ENCODE measurements at places on chromosomes 1 and 21.

GRCh38 chr1:67514300-67514699 is 84.1 kb upstream of the SERBP1 start:
- no peak for DNase-seq

- DNase-seq, result no peak
Measured at GRCh38 chr1:240152611-240153297, 61.1 kb downstream of the FMN2 start.

- no peak for DNase-seq
Measured at GRCh38 chr1:93621246-93621645, 60.4 kb downstream of the BCAR3 start.

GRCh38 chr1:48007047-48007446 is 9.9 kb upstream of the TRABD2B start:
- no peak for DNase-seq

DNA sequence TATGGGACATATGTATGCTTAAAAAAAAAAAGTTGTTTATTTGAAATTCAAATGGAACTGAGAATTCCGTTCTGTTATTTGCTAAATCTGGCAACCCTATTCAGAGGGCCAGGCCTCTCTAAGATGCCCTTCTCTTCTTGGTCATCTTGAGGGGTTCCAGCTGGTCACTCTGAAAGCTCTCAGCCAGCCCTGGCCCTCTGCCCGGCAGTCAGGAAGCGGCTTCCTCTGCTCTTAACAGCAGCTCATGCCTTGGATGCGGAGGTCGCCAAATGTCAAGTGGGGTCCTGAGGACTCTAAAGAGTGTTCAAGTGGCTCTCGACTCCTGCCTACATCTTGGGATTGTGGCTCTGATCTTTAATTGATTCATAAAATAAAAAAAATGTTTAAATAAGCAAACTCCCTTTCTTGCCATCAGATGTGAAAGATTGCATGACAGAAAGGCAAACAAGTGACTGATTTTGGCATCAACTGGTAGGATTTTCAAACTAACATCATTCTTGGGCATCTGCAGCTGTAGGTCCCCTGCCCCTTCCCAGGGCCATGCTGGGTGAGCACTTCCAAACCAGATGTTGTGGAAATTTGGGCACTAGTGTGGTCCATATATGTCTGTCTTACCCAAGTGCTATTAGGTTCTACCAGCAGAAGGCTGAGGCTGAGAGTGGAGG is 130.8 kb downstream of the PRDM2 start:
- no peak for DNase-seq

DNA sequence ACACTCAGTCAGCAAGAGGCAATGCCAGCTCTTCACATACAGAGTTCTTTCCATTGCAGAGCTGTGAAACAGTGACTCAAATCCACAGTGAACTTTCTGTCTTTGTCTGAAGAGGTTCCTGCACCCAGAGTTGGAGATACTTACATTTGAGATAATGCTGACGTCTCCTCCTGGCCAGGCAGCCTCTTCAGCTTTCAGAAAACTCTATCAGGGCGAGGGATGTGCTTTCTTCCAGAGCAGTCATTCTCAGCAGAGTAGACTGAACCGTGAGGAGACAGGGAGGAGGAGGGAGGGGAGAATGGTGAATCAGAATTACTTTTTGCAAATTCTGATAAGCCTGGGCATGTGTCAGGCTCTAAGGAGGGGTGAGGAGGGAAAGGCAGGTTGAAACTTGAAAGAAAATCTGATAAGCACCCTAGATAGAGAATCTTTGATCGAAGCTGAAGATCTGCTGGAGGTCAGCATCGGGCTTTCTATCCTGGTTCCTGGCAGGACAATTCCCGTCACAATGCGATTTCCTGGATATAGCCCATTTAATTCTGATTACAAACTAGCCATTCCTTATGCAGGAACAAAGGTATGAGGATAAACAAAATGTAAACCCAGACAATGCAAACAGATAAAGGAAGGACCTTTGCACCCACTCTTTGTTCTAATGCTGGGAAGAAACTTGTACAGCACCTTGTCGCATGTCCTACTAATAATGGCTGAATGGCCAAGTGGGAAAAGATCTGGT is 18.9 kb upstream of the NID1 start:
- no peak for DNase-seq

DNA sequence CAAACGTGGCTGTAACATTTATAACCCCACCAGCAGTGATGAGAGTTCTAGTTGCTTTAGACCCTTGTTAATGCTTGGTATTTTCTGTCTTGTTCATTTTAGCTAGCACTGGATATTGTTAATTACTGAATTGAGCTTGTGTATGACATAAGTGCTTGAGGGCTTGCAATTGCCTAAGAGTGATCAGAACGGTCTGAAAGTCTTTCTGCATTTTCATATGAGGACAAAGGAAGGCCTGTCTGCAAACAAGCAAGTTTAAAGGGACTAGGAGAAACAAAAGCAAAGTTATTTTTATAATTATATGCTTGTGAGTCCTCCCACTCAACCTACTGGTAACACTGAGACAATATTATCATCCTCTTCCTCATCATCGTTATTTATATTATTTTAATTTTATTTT is 305.5 kb upstream of the DUSP10 start:
- no peak for DNase-seq

DNA sequence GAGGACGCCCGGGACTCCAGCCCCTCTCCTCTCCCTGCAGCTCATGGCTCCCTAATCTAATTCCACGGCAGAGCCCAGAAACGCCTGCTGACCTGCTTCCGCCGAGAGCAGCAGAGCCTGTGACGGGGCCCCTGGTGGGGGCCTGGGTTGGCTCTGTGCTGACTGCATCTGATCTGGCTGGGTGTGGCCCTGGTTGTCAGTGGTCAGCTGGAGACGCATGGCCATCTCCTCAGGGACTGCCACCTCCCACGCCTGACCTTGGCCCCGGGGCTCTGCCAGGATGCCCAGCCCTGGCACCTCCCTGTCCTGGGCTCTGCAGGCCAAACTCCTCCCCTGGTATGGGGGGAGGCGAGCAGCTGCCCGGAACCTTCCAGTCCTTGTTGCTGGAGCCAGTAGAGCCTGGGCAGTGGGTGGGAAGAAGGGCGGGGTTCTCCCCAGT is 1.1 kb upstream of the PLCH2 start:
- no peak for DNase-seq

- DNase-seq, result no peak
Measured at GRCh38 chr1:96842215-96842614, 120.6 kb downstream of the PTBP2 start.

GRCh38 chr1:19892628-19893168 is 10.5 kb downstream of the OTUD3 start:
- DNase-seq, result no peak

- DNase-seq, result no peak
Measured at GRCh38 chr1:9207715-9208114, 26.9 kb upstream of the H6PD start.

GRCh38 chr1:33364565-33364918 is 43.6 kb upstream of the A3GALT2 start:
- no peak for DNase-seq

- peak; percentile 82 for DNase-seq
Measured at GRCh38 chr1:202164271-202165037, 4.1 kb upstream of the PTPN7 start.

DNA sequence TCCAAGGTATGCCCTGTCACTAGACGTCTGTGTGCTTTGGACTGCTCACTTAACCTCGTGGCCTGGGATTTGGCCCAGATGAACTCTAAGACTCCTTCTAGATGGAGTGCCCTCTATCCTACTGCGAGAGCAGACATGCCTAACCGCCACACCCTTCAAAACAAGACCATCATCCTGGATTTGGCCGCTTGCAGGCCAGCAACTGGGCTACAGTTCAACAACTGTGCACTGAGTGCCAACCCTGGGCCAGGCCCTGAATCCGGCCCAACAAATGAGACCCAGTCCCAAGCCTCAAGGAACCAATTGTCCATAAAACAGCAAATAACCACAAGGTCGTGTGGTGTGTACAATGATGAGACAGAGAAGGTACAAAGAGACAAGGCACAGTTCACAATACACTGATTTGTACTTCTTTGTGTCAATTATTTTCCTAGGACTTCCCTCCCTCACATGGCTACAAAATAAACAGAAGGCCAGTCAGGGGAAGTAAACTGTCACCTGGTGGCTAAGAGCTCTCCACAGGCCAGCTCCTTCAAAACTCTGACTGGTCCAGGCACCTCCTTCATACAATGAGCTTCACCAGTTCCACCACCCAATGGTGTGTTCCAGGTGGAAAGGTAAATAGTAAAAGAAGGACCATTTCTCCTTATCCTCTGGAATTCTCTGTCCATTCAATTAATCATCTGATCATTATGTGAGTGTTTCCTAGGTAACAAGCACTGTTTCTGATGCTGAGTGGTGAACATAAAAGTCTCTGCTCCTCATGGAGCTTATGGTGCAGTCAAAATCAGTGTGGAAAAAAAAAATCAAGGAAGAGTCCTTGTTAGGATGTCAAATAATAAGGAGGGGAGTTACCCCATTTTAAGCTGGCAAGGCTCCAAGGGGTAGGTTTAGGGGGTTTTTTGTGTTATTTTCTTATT is 60.4 kb downstream of the CAPZB start:
- no peak for DNase-seq

DNA sequence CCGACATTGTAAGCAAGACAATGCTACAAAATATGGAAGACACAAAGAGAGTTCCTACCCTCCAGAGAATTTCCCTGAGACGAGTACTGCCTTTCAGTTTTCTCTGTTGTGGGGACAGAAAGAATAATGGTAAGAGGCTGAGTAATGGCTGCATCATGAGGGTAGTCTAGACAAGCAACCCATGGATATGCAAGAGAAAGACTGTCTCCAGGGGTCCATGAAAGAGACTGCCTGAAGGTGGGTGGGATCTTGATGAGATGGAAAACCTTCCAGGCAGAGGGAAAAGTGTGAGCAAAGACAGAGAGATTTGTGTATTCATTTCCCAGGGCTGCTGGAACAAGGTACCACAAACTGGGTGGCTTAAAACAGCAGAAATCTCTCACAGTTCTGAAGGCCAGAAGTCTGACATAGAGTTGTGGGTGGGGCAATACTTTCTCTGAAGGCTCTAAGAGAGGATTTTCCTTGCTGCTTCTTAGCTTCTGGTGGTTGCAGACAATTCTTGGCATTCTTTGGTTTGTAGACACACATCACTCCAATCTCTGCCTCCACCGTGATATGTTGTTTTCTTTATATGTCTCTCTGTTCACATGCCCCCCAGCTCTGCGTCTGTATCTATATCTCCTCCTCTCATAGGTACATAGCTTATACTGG is 41.4 kb downstream of the ANP32E start:
- DNase-seq, result no peak

All from T-helper 22 cell (primary cell).